ENCODE measurements at places on chromosomes 7 and 10.

DNA sequence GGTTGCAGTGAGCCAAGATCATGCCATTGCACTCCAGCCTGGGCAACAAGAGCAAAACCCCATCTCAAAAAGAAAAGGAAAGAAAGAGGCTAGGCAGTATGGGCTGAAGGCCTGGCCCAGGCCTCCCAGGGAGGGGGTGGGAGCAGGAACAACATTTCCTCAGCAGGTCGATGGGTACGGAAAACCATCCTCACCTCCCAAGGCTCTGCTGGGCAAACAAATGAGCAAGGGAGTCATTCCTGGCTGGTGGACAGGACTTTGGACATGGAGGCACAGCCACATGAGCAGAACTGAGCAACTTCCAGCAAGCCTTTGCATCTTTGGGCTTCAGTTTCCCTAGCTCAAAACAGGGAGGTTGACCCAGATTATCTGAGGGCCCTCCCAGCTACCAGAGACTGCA is 13.0 kb downstream of the OGDHL start:
- DNase-seq, result no peak

DNA sequence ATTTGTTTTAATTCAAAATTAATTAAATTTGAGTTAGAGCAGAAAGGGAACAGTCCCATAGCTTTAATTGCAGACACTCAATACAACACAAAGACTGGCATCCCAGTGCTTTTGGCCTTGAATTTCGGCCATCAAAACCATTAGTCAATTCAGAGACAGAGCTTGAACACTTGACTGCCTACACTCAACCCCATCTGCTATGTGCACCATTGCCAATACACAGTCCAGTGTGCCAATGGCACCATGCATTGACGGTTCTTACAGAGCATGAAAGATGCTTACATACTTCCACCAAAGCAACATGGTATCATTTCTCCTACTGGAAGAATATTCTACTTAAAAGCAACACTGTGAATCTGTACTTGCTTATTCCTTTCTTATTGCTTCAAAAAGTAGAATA is 43.6 kb upstream of the LRRTM3 start:
- no peak for DNase-seq

DNA sequence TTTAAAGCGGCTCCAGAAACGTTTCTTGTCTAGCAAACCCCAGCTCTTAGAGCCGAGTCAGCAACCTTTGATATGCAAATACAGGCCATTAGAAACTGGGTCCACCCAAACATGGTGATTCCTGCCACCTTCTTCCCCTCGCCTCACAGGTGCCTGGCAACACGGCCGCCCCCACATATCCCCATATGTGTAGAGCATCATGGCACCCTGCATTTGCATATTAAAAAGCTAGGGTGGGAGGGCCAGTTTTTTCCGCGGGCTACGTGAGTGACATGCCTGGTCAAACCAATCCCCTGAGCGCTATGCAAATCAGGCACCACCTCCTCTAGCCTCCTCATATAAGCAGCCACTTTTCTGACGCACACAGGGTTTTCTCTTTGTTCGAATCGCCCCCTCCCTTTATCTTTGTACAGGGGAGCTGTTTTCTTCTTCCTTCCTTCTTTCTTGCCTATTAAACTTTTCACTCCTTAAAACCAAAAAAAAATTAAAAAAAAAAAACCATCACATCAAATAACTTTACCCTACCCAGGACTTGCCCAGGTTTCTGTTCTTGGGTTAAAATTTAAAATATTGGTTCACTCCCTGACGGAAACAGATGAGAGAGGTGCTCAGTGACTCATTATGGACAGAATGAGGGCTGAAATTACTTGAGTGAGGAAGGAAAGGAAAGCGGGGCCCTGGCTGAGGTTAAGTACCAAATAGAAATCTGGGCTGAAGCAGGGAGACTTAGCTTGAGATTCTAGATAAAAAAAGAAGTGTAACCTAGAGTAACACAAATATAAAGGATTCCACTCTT is 59.8 kb downstream of the COA1 start:
- peak; percentile 87 for DNase-seq

DNA sequence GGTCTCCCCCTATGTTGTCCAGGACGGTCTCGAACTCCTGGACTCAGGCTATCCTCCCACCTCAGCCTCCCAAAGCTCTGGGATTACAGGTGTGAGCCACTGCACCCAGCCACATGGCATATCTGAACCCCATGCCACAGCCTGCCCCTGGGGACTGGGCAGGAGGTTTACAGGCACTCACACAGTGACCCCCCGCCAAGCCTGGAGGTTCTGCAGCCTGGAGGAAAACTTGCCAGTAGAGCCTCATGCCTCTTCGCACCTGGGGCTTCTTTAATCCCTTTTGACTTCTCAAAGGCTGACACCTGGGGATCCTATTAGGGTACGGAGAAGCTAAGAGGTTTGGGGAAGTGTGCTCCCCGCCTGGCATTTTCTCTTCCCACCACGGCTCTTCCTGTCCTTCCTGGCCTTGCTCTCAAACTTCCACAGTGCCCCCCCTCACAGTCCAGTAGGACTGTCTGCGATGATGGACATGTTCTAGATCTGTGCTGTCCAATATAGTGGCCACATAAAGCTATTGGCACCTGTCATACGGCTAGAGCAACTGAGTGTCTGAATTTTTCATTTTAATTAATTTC is 11.4 kb upstream of the KCP start:
- DNase-seq, result no peak

GRCh38 chr10:118590334-118590733 is 5.1 kb downstream of the PRLHR start:
- no peak for DNase-seq

- DNase-seq, result no peak
Measured at GRCh38 chr10:44958196-44958897, 1.3 kb upstream of the RASSF4 start.

DNA sequence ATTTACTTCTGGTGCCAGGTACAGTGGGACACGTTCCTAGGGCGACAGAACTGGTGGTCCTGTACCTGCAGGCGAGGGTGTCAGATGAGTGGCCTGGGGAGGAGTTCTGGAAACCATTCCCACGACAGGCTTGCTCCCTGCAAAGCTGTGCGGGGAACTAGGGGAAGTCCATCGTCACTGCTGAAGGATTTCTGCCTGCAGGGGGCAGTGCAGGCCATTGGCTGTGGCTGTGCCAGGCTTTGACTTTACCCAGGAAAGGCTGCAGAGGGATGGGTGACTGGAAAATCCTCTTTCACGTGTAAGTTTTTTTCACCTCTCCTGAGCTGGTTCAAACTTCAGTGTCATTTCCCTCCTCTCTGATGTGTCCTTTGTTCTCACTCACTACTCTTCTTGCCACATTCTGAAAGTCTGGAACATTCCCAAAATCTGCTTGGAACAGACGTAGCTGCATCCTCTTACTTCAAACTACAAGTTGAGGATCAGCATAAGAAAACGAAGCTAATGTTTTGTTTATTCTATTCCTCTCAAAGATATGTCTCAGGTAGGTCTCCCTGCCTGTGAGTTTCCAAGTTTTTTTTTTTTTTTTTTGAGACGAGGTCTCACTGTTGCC is 126.5 kb downstream of the SH2D4B start:
- DNase-seq, result peak; percentile 62

DNA sequence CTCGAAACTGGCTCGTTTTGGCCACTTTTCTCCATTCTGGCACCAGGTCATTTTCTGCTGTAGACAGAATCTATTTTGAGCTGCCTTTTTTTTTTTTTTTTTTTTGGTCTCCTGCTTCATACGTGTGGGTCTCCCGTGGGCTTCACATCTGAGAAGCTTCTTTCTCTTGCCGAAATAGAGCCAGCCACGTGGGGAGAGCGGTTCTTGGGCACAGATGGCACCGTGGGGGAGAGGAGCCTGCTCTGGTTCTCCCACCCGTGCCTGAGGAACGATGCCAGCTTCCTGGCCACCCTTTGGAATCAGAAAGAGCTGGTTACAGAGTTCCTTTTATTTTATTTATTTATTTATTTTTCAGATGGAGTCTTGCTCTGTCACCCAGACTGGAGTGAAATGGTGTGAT is 48.7 kb upstream of the OCM2 start:
- no peak for DNase-seq

GRCh38 chr10:97647556-97647955 is 7.1 kb downstream of the PI4K2A start:
- no peak for DNase-seq

DNA sequence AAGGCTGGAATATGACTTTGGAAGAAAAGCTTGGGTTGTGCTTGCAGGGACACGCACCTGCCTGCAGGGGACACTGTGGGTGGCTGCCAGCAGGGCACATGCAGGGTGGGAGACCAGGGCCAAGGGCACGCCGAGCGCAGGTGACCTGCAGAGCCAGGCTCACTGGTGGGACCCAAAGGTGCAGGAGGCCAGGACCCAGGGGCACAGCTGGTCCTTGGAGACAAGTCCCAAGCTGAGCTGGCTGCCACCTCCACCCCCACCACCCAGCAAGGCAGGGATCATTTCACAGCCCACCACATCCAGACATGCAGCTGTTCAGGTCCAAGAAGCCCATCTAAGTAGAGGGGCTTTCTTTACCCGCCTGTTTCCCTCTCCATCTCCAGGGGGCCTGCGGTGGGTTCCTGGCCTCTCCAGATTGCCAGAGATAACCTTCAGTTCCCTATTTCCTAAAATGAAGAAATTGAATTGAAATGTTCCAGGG is 13.8 kb upstream of the CLIP2 start:
- no peak for DNase-seq

DNA sequence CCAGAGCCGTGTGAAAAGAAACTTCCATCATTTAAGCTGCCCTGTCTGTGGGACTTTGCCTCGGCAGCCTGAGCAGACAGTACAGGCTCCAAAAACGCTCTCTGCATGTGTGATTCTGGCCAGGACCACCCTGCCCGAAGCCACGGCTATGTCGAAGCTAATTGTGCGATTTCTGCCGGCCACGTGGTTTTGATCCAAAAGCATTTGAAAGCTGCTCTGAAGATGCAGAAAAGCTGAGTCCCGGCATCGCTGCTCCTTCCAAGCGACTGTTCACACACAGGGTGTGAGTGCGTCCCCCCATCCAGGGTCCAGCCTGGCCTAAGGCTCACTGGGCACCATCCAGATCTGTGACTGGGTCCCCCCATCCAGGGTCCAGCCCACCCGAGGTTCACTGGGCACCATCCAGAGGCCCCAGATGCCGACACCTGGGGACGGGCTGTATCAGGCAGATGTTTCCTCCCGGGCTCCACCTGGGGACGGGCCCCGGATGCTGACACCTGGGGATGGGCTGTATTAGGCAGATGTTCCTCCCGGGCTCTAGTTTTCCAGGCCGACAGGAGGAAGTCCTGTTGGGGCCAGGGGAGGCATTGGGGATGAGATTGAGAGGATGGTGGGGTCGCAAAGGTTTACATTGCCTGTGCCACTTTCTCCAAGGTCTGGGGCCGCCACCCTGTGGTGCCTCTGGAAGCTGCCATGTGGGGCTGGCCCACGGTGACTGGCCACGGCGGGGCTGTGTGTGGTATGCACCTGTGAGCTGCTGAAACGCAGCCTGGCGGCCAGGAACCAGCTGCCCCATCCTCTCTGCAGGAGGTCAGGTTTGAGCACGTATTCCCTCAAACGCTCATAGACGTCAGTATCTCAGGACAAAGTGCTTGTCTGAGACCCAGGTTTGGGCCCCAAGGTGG is 527.4 kb downstream of the DNAJB6 start:
- DNase-seq, result no peak

- no peak for DNase-seq
Measured at GRCh38 chr7:29610086-29610485, 46.5 kb downstream of the PRR15 start.

GRCh38 chr10:76723844-76724243 is 913.8 kb downstream of the KCNMA1 start:
- no peak for DNase-seq

DNA sequence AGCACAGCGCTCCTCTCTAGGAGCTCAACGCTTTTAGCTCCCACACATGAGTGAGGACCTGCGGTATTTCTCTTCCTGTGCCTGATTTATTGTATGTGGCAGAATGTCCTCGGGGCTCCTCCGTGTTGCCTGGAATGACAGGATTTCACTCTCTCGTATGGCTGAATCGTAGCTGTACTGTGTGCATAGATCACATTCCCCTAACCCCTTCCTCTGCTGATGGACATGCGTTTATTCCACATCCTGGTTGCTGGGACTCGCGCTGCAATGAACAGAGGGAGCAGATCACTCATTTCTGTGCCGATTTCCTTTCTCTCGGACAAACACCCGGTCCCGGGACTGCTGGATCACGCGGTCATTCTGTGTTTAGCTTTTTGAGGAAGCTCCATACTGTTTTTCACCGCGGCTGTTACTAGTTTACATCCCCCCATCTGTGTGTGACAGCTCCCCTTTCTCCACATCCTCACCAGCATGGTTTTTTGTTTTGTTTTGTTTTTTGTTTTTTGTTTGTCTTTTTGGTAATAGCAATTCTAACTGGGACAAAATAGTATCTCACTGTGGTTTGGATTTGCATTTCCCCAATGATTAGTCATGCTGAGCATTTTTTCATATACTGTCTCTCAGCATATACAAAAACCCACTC is 76.3 kb downstream of the FOXL3 start:
- no peak for DNase-seq

DNA sequence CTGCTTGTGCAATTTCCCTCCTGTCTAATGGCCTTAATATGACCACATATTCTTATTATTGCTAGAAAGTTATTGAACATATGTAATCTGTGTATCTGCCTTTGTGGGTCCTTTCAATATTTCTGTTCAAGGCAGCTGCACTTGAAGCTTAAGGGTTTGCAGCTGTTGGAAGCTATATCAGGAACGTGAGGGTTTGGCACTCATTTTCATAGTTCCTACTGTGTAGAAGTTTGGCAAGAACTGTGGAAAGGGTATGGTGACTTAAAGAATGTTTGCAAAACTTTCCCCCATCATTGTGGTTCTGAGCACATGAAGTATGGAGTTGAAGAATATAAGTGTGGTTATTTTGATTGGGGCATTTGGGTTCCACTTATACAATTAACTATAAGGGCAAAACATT is 144.7 kb upstream of the SEMA3A start:
- DNase-seq, result no peak

- no peak for DNase-seq
Measured at GRCh38 chr10:3464760-3465405, 292.3 kb upstream of the PITRM1 start.

GRCh38 chr7:23004247-23004520 is 9.7 kb downstream of the HYCC1 start:
- no peak for DNase-seq

- no peak for DNase-seq
Measured at GRCh38 chr10:49594594-49594993, 15.5 kb upstream of the SLC18A3 start.

DNA sequence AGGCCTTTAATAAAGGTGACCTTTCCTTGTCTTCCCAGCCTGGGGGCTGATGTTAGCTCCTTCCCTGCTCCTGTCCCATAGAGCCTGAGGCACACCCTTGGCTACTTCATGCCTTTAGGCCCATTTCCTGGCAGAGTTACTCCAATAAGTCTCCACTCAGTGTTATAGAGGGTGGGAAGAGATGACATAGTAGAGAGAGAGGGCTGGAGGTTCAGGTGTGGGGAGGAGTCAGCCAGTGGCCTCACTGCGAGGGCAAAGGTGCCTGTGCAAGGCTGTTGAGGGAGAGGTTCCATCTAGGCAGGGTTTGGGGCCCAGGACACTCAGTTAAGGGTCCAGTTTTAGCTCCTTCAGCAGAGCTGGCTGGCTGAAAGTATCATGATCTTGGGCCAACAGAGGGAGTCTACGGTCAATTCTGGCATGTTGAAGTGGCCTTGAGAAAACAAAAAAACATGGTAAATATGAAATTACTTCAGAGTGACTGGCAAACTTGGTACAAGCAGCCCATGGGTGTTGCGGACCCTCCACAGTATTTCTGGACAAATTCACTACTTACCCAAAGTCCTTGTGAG is 67.9 kb downstream of the ZNF783 start:
- DNase-seq, result no peak
